ENCODE measurements at places on chromosomes 7 and 10. TPM values are rescaled to one million over a fixed set of nuclear protein-coding genes. Genes with fewer than 3 reads are reported as not detected.

Gene NPSR1
- not detected for total RNA-seq

Gene VWA2
- total RNA-seq = not detected

Gene EZH2
- 1.7 TPM for total RNA-seq

Gene AKR1C3
- 21.0 TPM for total RNA-seq

Gene TCERG1L
- not detected for total RNA-seq

Gene FZD1
- 25.4 TPM for total RNA-seq

Gene ZNF511
- 30.7 TPM for total RNA-seq

Gene ERVW-1
- not detected for total RNA-seq

Gene TMEM196
- total RNA-seq = 1.6 TPM

Gene RBP3
- total RNA-seq = not detected

Gene NEUROG3
- total RNA-seq = not detected

Gene SH2B2
- 2.7 TPM for total RNA-seq

Gene ABCC2
- total RNA-seq = 3.3 TPM

Gene CAMK2B
- total RNA-seq = 1.2 TPM

Gene SORCS3
- total RNA-seq = not detected

Gene FAM25G
- not detected for total RNA-seq

Gene NUTM2A
- total RNA-seq = 0.46 TPM

Gene ABCB1
- 4.1 TPM for total RNA-seq

Gene REEP3
- total RNA-seq = 67.2 TPM

Gene CYP3A4
- not detected for total RNA-seq

Gene VGF
- total RNA-seq = not detected

Gene GAD2
- total RNA-seq = not detected

Gene SP4
- 5.8 TPM for total RNA-seq

Gene TMED4
- 50.3 TPM for total RNA-seq

Gene ODAD2
- 5.3 TPM for total RNA-seq

Gene GIMAP7
- 23.5 TPM for total RNA-seq

Gene ZNF853
- 11.9 TPM for total RNA-seq

Gene PNLIP
- total RNA-seq = 4.8 TPM

Gene PHYHIPL
- total RNA-seq = 0.10 TPM

Gene AGMO
- 1.9 TPM for total RNA-seq

Gene GIMAP5
- total RNA-seq = 13.8 TPM

Gene CREB5
- 21.5 TPM for total RNA-seq

Gene CPED1
- total RNA-seq = 99.6 TPM

Gene OPN1SW
- total RNA-seq = not detected

Gene OR2A12
- total RNA-seq = not detected

Gene CDK5
- total RNA-seq = 5.2 TPM

Gene GPR26
- not detected for total RNA-seq

Measured in posterior vena cava (tissue), 2 donors.